Esophagus squamous epithelium (tissue), 5 donors: ENCODE measurements at places on chromosomes 2 and 18.

GRCh38 chr18:6975084-6975483, 142.5 kb downstream of the LAMA1 start:
- no peak for DNase-seq

DNA sequence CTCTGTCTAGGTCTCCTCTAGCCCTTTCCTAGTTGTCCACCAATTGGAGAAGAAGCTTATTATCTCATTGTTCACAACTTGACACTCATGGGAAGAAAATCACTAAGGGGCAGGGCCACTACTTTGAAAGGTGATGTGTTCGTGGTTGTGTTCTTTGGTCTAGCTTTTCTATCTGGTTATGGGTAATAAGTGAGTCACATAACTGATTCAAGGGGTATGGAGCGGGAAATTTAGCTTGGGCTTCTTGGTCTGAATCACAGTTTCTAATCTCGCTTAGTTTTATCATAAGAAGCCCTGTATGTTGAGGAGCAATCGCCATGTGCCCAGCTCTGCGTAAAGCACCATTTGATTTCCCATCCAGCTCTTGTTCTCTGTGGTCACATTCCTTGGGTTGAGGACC, 18.7 kb upstream of the DYTN start:
- no peak for DNase-seq

- DNase-seq: no peak
These were observed 2.0 kb downstream of the NAGK start for GRCh38 chr2:71070294-71071093.

GRCh38 chr2:205390866-205391265, 291.4 kb upstream of the NRP2 start:
- no peak for DNase-seq

DNA sequence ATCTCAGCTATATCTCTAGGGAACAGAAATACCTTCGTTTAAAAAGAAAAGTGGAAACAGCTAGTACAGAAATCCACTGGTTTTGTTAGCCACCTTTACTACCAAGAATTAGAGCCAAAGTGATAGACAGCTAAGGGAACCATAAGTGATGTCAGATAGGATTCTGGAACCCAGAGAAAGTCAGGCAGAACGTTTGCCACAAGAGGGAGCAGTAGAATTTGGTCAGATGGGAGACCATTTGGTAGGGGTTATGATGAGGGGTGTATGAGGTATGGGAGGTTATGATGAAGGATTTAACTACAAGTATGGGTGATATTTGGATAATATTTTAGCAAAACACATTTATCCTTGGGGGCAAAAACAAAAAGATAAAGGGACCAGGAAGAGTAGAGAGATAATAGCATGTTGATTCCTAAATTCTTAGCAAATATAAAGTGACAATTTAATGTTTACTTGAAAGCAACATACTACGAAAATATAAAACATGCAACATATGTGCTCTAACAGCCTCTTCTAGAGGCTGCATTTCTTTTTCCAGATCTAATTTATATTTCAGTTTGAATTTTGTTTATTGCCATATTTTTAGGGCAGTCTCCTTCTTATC, 3.3 kb downstream of the SLC8A1 start:
- DNase-seq: no peak

DNA sequence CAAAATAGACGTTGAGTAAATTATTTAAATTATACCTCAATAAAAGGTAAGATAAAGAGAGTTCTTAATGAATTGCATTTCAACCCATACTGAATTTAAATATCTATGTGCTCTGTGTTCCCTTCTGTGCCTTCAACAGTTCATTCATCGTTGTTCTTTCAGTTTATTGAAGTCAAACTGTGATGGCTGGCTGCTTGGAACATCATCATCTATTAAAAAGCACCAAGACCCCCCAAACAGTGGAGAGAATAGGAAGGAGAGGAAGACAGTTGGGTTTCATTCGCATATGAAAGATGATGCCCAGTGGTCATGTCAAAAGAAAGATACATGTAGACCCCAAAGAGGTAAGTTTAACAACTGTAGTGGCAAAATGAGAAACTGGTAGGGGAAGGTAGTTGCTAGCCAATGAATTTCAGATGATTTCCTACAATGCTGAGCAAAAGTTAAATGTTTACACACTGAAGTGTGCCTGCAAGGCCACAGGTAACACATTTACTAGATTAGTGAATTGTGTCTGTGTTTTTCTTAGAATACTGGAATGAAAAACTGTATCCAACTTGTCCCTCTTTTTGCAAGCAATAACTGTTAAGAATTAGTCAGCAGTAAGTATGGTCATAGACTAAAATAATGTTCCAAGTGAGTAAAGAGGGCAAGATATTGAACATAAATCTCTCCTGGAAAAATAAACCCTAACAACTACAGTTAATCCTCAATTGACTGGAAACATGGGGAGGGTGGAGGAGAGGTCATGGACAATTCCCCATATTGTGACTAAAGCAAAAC, 331.3 kb downstream of the KIAA1328 start:
- DNase-seq: no peak

DNA sequence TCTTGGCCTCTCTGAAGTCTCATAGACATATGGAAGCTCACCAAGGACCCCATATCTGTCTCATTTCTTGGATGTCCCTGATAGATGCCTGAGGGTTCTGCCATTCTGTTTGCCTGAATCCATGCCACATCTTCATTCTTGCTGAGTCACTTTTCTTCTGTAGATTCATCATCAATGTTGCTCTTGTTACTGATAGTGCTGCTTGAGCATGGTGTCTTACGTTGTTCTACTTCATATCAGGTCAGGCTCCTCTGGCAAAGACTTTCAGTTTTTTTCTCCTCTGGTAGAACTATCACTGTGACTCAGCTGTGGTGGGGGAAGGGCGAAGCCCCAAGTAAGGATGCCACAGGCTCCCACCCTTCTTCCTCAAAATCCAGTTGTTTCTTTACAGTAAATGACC, 885.2 kb downstream of the DCDC2C start:
- DNase-seq: no peak
